DND-41 (cell line): ENCODE measurements at places on chromosomes 3 and 15.

DNA sequence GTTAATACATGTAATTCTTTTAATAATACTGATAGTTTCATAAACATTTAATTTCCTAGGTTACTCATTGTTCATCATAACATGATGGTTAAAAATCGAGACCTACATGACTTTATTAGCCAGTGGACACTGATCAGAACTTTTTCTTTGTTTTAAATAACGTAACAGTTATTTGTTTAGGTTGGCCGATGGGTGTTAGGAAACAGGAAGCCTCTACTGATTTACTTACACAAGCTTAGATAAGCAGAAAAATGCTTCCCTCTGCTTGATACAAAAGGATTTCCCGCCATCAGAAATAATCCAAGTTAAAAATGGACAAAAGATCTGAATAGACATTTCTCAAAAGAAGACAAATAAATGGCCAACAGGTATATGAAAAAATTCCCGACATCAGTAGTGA, 16.6 kb upstream of the APH1B start:
- DNase-seq, result no peak

- DNase-seq, result no peak
Observed at GRCh38 chr3:22269831-22270230, 518.8 kb upstream of the ZNF385D start.

DNA sequence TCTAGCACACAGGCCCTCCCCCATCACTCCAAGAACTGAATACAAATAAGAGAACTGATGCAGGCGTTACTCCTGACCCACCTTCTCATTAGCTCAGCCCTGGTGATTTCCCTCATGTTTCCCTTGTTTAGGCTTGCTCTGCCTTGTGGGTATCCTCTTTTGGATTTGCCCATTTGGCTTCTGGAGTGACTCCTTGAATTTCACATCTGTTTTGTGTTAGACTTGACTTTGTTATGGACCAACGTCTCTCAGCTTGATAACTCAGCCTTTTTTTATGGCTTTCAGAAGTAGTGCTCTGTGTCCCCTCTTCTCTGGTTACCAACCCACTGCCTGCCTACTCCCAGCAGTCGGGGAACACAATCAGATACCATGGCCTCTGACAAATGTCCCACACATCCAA, 11.3 kb upstream of the TMOD3 start:
- no peak for DNase-seq

DNA sequence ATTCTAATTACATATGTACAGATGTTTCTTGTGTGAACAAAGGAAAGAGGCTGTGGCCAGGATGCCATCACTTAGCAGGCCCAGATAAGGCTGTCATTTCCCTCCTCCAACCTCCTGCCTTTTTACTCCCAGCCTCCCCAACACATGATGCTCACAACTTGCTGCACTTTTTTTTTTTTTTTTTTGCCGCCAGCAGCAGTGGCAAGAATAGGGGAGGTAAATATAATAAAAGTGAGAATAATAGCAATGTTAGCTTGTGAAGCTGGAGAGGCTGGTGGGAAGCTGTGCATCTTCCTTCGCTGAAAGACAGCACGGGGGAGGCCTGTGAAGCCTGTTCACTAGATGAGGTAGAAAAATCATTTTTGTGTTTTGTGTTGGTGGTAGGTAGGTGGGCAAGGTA, 42.5 kb upstream of the MYO5C start:
- peak; percentile 22 for DNase-seq
